ENCODE measurements at places on chromosomes 6 and 20.

DNA sequence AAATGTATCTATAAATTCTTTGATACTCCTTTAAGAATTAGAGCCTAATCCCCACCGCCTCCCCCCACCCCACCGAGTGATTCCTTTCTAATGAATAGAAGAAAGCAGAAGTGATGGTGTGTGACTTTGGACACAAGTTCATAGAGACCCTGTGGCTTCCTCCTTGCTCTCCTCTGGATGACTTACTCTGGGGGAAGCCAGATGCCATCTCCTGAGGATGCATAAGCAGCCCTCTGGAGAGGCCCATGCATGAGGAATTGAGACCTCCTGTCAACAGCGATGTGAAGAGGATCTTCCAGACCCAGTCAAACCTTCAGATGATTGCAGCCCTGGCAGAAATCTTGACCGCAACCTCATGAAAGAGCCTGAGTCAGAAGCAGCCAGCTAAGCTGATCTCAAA lies 21.1 kb downstream of the AHCY start:
- no peak for DNase-seq

- no peak for DNase-seq
Observed at GRCh38 chr20:4045082-4045481, 29.7 kb upstream of the RNF24 start.

DNA sequence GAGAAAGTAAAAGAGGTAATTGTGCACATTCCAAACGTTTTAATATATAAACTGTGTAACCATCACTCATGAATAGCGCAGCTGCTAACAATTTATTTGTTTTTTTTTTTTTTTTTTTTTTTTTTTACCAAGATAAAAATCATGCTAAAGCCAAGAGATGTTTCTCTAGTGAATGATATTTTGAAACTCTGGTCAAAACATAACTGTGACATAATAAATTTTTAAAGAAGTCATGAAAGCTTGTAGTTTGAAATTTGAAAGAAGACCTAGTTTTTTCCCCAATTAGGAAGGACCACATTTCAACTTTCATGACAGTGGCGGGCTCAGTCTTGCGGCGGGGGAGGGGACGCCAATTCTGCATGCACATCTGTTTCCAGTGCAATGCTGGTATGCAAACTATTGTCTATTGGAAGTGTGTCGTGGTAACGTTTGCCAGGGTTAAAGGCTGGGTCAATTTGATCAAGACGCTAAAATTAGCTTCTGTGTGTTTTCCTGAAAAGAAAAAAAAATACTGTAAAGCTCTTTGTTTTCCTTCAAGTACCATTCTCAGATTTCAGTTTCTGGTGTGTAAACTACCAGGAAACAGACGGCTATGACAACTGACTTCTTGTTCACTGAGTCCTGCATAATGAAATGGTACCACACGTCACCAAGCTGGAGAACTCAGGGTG lies 211.9 kb downstream of the FOXC1 start:
- DNase-seq = no peak

DNA sequence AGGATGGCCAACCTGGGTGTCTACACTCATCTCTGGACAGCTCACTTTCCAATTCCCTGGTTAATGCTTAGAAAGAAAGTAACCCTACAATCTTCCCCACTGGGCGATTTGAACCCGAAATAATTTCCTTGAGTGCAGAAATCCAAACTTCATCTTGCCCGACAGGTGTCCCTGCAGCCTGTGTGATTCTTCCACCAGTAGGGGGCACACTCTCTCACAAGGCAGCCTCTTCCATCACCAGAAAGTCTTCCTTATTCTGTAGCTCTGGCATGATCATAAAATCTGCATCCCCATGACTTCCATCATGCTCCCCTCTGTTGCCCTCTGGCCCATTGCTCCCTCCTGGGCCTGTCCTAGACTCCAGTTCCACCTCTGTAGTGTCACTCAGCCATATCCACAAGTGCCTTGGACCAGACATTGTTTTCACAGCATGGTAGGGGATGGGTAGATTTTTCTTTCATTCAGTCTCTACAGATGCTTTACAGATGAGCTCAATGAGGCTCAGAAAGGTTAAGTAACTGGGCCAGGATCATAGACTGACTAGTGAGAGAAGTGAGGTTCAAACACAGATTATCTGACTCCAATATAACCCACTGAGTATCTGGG lies 170.4 kb upstream of the SPTLC3 start:
- no peak for DNase-seq

- DNase-seq = no peak
Observed at GRCh38 chr6:90175627-90176538, 120.8 kb downstream of the BACH2 start.

- DNase-seq = no peak
Observed at GRCh38 chr20:10470276-10470675, 35.2 kb downstream of the SLX4IP start.

GRCh38 chr6:142952614-142953013 lies 7.6 kb upstream of the HIVEP2 start:
- no peak for DNase-seq

DNA sequence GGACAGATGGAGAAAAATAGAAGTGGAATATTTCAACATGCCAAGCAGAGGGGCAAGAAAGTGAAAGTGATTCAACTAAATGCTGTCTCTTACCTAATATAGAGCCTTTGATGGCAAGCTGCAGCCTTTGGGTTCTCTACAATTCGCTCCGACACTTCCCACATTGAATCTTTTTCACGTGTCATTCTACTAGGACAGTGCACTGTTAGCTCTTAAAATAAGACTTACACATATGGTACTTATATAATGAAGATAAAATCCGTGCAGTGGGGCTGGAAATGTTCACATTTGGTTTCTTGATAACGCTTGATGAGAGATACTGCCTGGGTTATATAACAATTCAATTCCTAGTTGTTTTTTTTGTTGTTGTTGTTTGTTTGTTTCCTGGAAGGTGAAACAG lies 502.4 kb downstream of the LMBRD1 start:
- no peak for DNase-seq

DNA sequence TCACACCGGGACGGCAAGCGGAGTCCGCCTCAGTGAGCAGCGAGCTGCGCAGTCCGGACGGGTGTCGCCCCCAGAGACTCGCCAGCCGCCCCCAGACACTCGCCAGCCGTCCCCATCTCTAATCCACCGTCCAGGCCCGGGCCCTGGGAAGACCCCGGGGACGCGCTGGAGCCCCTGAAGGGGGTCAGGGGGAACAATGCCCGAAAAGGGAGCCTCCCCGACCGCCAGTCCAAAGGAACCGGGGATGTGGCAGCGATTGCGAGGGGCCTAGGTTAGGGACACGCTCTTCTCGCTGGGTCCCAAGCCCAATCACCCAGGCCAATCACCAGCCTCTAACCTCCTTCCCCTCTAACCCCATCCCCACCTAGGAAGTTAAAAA lies 33.1 kb downstream of the TFAP2A start:
- DNase-seq = no peak

- DNase-seq = no peak
Observed at GRCh38 chr6:154258064-154258757, 98.4 kb downstream of the IPCEF1 start.

DNA sequence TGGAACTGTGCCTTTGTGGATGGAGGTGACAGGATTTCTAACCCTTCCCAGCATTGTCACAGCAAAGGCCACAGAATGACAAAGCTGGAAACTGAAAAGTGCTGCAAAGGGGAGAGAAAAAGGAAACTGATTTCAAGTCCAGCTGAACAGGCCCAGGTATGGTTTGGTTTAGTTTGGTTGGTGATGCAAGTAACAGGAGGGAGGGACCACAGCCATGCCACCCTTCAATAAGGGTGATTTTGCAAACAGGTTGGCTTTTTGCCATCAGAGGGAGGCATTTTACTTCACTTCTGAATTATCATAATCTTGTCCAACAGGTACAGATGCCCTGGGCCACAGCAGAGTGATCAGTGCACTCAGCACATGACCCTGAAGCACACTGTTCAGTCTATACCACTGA lies 6.6 kb downstream of the FITM2 start:
- no peak for DNase-seq

DNA sequence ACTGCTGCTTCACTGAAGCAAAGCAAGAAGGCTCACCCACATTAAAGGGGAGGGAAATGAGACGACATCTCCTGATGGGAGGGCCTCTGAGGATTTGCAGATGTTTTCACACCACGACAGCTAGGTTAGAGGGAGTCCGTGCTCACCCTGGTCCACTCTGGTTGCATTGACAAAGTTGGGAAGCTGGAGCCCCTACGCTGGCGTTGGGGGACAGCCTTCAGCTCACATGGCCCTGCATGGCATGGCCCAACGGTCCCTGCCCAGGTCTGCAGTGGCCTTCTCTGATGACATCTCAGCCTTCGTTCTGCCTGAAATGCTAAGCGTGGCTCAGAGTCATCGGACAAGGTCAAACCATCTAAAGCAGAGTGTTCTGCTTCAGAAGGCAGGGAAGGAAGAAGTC lies 3.8 kb upstream of the NAPB start:
- no peak for DNase-seq

- DNase-seq = no peak
Observed at GRCh38 chr6:169689287-169689686, 12.5 kb downstream of the WDR27 start.

DNA sequence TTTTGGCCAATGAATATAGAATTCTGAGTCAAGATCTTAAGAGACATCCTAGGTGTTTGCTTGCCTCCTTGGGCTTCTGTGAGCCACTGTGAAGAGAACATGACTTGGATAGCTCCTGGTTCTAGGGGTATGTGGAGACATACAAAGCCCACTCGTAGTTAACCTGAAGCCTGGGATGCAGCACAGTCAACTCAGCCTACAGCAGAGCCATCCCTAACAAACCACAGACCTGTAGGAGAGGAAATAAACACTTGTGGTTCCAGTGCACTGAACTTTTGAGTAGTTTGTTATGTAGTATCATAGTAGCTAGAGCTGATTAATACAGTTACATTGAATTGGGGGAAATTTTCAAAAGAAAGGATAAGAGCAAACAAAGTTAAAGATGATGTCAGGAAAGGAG lies 474.4 kb upstream of the HSF2 start:
- no peak for DNase-seq

GRCh38 chr6:135088281-135088680 lies 33.7 kb upstream of the HBS1L start:
- DNase-seq = no peak

GRCh38 chr6:35673755-35674154 lies 15.0 kb downstream of the FKBP5 start:
- DNase-seq = no peak

- DNase-seq = no peak
Observed at GRCh38 chr20:25207960-25208534, 12.5 kb downstream of the ENTPD6 start.

- DNase-seq = peak; percentile 70
Observed at GRCh38 chr6:3026791-3027626, 27.3 kb downstream of the NQO2 start.

DNA sequence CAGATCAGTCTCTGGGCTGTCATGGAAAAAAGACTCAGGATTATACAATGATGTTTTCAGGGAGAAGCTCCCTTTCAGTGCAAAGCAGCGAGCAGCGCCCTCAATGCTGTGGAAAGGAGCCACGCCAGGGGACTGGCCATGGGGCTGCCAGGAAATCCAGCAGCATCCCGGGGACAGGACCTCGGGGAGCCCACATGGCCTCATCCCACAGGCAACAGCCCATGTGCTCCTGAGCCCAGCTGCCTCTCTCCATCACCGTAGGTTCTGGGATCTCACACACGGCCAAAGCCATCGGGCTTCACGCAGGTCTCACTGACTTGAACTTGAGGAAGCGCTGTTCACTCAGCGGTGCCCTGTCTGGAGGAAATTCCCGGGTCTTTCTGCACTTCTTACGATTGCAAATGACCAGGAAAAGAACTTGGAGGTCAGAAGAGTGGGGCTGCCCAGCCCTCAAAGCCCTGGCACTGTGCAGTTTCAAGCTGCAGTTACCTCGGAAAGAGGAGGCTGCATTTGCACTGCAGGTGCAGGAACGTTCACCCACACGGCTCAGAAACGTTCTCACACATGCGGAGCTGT lies 125.9 kb upstream of the THBS2 start:
- no peak for DNase-seq

- no peak for DNase-seq
Observed at GRCh38 chr6:137424251-137424650, 69.9 kb downstream of the OLIG3 start.

DNA sequence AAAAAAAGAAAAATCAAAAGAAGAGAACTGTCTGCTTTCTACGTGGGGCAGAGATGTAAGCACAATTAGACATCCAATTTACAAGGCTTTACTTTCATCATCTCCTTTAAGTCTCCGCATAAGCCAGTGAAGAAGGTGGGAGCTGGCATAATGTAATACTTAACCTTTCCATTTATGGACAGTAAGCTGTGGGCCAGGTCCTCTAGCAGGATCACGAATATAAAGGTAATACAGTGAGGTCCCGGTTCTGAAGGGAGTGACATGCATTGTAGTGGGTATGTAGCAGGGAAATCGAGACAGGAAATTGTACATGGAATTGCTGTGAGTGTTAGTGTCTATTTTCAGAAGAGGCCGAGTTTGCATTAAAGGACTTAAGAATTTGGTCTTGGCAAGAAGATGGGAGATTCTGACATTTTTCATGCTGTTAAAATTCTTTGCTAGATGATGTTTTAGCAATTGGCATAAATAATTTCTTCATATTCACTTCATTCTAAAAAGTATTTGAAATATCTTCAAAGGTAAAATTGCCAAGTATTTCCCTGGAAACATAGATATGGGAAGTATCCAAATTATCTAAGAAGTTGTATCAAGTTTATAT lies 20.4 kb upstream of the POPDC3 start:
- no peak for DNase-seq

DNA sequence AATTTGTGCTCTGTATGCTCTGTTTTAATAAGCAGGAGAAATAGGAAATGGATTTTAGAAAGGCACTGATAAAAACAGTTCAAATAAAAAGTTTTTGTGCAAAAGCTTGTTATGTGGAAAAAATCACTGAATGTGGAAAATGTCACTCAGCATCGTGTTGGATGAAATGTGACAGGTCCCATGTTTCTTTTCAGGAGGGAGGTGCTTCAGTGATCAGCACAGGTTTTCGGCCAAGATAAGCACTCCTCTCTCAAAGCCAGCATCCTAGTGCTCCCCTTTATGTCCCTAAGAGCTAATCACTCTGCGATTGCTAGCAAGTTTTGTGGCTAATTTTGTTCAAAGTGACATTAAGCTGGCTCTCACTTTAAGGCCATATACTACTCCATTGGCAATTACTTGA lies 12.0 kb downstream of the UBE3D start:
- no peak for DNase-seq

- no peak for DNase-seq
Observed at GRCh38 chr6:134930463-134930862, 19.4 kb downstream of the ALDH8A1 start.

DNA sequence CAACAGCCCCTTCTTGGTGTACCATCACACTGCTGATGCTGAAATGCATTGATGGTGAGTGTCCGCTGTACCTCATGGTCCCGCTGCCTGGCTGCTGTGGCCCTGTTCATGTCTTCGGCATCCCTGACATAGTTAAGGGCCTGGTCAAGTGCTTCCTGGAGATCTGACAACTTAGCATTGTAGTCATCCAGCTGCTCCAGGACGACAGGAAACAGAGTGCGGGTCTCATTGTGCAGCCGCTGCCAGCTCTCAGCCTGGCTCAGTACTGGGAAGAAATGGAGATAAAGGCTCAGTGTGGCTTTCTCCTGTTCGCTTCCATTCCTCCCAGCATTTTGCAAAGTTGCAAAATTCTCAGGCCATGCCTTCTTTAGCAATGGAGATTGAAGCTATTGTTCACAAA lies 81.8 kb downstream of the LAMA4 start:
- no peak for DNase-seq

- DNase-seq = no peak
Observed at GRCh38 chr20:51341581-51341980, 200.9 kb downstream of the NFATC2 start.
